Foreskin fibroblast (primary cell): ENCODE measurements at places on chromosomes 2 and 18.

DNA sequence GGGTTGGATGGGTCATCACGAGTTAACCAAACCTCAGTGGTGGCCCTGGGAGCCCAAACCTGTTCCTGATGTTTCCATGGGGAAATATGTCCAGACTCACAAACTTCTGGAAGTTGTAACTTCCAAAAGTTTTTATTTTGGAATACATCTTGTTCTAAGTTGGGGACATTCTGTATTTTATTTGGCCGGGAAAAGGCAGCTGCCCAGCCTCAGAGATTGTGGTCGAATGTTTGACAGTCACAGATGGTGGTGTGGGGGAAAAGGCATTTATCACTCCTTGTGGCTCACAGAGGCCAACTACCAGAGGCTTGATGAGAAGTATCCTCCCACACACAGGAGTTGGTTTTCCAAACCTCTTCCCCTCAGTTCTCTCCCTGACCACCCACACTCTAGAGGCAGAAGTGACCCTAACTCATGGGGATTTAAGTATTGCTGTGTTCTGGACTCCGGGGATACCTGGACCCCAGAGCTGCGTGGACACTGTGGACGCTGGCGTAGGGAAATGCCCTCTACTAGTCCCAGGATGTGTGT, 124.7 kb upstream of the PPP1CB start:
- peak; percentile 55 for DNase-seq

GRCh38 chr2:12389344-12390045, 327.2 kb upstream of the TRIB2 start:
- DNase-seq = peak; percentile 69

- no peak for DNase-seq
Observed at GRCh38 chr18:42287047-42287446, 332.0 kb downstream of the PIK3C3 start.

- no peak for DNase-seq
Observed at GRCh38 chr18:9987931-9988330, 74.1 kb downstream of the VAPA start.

DNA sequence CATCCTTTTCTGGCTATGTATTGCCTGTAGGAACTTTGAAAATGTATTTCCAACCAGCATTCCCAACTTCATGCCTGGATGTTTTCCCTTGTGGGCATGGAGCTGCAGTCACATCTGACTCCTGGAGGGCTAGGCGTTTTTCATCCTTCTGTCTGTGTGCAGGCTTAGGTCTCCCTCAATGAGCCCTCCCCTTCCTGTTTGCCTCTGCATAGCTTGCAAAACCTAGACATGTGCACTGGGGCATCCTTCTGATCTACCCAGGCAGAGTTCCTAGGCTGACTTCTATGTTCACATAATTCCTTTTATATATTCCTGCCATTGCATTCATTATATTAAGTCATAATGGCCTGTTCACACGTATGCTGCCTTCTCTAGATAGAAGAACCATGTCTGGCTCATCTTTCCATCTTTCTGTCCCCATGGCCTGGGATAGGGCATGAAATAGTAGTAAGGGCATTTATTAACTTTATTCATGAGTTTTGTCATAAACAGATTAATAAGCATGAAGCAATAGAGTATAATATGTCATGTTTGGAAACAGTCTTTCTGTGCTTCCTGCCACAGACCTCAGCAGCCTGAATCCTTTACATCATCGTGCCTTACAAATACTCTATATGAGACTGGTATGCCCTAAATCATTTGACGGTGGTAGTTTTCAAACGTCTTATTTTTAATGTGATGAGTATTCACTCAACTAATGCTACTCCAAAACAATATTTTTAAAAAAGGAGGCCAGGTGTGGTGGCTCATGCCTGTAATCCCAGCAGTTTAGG, 195.6 kb downstream of the TGIF1 start:
- no peak for DNase-seq

- no peak for DNase-seq
Observed at GRCh38 chr2:107430006-107430405, 396.7 kb upstream of the RGPD4 start.

DNA sequence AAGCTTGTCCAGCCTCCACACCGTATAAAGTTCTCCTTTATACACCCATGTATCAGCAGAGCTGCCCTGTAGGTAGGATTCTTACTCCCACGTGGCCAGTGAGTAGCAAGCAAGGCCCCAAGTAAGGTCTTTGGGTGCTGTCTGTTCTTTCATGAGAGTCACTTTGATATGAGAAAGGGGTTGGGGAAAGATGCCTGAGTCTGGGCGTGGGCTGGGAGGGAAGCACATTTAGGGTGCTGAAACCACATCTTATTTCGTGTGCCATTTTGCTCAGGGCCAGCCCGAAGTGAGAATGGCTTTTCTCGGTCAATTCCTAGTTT, 436 bp upstream of the ITPRIPL1 start:
- no peak for DNase-seq

DNA sequence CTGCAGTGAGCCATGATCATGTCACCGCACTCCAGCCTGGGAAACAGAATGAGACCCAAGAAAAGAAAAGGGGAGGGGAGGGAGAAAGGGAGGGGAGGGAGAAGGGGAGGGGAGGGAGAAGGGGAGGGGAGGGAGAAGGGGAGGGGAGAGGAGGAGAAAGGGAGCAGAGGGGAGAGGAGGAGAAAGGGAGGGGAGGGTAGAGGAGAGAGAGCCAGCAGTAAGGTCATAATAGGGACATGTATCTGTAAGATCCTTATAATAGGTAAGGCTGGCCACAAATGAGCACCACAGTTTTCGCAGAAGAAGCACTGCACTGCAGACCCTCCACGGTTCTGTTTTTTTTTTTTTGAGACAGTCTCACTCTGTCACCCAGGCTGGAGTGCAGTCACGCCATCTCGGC, 62.6 kb downstream of the STPG4 start:
- DNase-seq = no peak

DNA sequence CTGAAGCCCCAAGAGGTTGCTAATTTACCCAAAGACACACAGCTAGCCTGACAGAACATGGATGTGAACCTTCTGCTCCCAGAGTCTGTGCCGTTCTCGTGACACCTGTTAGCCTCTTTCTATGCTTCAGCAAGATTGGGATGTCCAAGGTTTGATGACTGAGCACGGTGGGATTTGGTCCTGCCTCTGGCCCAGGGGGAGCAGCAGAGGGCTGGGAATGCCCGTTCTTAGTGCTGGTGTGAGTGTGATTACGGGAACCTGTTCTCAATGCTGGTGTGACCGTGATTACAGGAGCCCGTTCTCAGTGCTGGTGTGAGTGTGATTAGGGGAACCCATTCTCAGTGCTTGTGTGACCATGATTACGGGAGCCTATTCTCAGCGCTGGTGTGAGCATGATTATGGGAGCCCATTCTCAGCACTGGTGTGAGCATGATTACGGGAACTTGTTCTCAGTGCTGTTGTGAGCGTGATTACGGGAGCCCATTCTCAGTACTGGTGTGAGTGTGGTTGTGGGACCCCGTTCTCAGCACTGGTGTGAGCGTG, 67.3 kb upstream of the SNTG2 start:
- DNase-seq = no peak

GRCh38 chr2:200828572-200829257, 17.0 kb downstream of the BZW1 start:
- no peak for DNase-seq
